Hepatocyte (in vitro differentiated cells): ENCODE measurements at places on chromosomes 6 and 20.

DNA sequence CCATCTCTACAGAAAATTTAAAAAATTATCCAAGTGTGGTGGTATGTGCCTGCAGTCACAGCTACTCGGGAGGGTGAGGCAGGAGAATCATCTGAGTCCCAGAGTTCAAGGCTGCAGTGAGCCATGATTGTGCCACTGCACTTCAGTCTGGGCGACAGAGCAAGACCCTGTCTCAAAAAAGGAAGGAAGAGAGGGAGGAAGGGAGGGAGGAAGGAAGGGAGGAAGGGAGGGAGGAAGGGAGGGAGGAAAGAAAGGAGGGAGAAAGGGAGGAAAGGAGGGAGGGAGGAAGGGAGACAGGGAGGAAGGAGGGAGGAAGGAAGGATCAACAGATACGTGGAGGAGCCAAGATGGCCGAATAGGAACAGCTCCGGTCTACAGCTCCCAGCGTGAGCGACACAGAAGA lies 90.1 kb downstream of the ZNF217 start:
- no peak for DNase-seq

- DNase-seq, result no peak
These were observed 54.8 kb upstream of the MAP7 start for GRCh38 chr6:136604928-136605510.

GRCh38 chr6:20433929-20434328 lies 32.2 kb downstream of the E2F3 start:
- no peak for DNase-seq

- DNase-seq, result peak; percentile 90
These were observed 309.3 kb downstream of the PRL start for GRCh38 chr6:21987501-21987957.

DNA sequence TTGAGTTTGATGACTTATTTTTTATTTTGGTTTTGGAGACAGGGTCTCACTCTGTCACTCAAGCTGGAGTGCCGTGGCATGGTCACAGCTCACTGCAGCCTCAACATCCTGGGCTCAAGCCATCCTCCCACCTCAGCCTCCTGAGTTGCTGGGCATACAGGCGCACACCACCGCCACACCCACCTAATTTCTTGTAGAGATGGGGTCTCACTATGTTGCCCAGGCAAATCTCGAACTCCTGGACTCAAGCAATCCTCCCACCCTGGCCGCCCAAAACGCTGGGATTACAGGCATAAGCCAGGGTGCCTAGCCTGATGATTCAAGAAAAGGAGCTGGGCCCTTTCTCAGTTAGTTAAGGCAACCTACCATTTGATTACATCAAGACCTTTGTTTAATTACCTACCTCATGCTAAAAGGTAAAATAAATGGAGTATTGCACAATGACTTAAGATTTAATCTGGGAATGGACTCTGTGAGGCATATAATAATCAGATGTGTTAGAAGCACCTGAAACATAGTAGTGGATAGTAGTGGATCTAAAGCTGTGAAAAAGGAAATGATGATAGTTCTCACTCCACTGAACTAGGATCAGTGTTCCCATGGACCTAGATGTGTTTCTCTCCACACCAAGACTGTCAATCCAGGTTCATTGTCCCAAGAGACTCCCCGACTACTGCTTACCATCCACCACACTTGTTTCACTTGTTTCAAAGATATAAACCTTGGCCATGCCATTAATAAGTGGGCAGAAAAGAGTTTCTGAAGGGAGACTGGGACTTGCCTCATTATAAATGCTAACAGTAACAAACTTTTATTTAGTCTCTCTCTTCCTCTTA lies 2.1 kb downstream of the TNFRSF21 start:
- DNase-seq, result no peak

DNA sequence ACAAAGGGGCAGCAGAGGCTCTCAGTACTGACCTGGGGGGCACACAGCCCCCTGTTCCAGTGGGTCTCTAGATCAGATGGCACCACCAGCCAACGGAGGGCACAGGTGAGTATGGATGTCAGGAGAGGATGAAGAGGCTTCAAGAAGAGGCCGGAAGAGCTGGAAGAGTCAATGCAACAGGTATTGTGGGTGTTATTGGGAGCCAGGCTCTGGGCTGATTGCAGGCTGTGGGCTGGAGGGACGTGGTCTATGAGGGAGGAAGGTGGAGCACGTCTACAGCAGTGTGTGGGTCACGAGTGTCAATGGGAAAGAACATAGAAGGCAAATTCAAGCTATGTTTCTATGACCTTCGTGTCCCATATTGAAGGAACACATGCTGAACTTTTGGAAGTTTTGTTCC lies 18.8 kb upstream of the TAGAP start:
- no peak for DNase-seq

DNA sequence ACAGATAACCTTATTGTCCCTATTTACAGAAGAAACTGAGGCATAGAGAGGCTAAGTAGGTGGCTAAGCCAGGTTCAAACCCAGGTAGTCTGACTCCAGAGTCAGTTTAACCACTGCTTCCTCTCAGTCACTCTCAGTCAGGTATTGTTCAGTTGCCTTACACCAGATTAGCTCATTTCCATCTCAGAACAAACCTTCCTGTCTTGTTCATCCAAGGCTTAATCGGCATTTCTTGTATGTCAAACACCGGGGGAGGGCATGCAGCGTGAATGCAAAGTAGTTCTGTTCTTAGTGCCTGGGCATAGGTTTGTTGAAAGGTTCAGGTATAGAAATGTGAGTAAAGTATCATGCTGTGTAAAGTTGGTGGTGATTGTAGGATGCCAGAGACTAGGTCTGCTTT lies 51.7 kb downstream of the CTNNBL1 start:
- DNase-seq, result no peak

DNA sequence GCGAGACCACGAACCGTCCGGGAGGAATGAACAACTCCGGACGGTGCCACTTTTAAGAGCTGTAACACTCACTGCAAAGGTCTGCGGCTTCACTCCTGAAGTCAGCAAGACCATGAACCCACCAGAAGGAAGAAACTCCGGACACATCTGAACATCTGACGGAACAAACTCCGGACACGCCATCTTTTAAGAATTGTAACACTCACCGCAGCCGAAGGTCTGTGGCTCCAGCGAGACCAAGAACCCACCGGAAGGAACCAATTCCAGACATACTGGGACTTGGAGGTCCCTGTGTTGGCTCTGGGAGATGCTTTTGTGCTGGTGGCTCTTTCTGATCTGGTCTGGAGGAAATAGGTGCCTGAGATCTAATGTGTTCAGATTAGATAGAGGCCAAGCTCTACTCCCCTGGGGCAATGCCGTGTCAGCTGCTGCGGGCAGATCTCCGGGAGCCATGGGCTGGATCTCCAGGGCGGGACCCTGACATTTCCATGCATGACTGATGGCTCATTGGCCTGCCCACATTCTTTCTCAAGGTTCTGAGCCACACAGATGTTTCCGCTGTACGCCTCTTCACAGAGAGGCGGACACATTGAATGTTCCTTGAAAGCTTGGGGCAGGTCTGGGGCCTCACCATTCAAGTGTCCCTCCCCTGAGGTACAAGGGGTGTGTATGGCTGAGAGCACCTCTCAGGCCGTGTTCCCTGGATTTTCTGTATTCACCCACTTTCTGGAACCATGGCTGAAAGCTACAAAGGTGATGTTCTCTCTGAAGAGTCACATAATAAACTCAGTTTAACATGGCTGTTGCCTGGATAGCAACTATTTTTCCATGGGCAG lies 29.3 kb downstream of the GMPR start:
- DNase-seq, result no peak

GRCh38 chr6:115583290-115583689 lies 477.4 kb downstream of the FRK start:
- no peak for DNase-seq

DNA sequence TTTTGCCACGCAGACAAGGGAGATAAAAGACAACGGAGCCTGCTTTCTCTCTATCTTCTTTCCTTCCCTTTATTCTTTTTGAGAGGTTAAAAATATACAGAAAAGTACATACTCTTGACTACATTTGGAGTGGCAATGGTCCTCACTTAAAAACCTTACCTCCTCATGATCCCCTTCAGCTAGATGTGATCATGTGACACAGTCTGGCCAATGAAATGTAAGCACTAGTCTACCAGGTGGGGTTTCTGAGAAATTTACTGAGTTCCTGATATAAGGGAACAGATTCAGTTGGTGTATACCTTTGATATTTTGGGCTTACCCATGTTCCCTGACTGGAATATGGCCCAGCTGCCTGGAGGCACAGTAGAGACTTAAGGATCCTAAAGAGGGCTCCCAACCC lies 165.5 kb upstream of the BEND3 start:
- DNase-seq, result no peak

DNA sequence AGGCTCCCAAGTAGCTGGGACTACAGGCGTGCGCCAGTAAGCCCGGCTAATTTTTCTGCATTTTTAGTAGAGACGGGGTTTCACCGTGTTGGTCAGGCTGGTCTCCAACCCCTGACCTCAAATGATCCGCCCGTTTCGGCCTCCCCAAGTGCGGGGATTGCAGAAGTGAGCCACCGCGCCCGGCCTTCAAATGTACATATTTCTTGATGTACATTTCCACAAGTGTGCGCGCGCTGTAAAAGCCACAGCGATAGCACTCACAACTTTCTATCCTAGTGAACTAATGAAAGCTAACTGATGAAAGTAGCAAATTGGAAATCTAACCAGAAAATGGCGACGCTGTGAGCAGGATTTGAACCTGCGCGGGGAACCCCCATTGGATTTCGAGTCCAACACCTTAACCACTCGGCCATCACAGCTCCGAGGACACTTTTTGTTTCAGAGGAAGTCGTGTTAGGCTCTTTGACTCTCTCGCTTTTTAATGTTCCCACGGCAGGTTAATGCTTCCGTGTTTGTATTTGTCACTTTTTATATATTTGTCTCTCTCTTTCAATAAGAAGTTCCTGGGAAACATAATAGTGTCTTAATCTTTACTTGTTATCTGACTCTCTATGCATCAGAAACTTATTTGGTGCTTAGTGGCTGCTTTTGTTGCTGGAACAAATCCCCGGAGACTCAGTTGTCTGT lies 199.4 kb upstream of the ZNF184 start:
- peak; percentile 83 for DNase-seq

- peak; percentile 70 for DNase-seq
These were observed 26.2 kb upstream of the GATA5 start for GRCh38 chr20:62501801-62502495.

GRCh38 chr20:53606364-53606985 lies 12.8 kb upstream of the ZNF217 start:
- no peak for DNase-seq

- peak; percentile 62 for DNase-seq
These were observed 80.9 kb downstream of the HAO1 start for GRCh38 chr20:7859356-7859802.

DNA sequence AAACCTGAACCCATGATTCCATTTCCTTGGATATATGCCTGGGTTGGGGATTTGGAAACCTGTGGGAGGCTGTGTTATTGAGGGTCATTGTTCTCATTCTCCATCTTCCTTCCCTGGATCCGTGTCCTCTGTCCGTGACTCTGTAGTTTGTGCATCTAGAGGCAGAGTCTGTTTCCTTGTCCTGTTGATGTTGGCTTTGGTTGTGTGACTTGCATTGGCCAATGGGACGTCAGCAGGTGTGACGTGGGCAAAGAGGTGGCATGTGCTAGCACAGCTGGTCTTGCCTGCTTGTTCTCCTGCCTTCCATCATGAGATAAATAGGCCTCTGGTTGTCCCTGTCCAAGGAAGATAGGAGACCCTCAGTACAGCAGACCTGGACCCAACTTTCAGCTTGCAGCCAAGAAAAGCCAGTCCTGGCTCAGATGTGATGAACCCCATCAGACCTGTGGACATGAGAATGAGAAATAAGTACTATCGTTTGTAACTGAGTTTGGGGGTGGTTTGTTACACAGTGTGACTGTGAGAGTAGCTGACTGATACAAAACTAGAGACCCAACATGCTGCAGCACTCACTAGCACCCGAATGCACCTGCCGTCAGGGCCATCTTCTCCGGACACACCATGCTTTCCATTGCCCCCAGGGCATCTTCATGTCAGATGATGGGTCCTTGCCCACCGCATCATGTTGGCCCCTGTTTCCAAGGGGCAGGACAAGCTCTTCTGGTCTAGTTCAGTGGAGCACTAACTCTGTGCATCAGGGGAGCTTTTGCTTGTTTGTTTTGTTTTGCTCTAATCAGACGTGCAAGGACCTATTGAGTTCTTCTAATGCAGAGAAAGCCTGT lies 195.3 kb upstream of the SULF2 start:
- DNase-seq, result no peak

- DNase-seq, result no peak
These were observed 72.1 kb downstream of the GFRAL start for GRCh38 chr6:55399351-55399750.

- no peak for DNase-seq
These were observed 159.8 kb upstream of the HCRTR2 start for GRCh38 chr6:55014321-55015088.

GRCh38 chr6:168293636-168294530 lies 25.7 kb downstream of the DACT2 start:
- DNase-seq, result no peak

- DNase-seq, result no peak
These were observed 40.3 kb upstream of the IL20RA start for GRCh38 chr6:137084865-137085617.

- peak; percentile 46 for DNase-seq
These were observed 34.0 kb downstream of the NUDT3 start for GRCh38 chr6:34358389-34358905.

GRCh38 chr20:34427331-34427730 lies 64.3 kb downstream of the ITCH start:
- no peak for DNase-seq

- no peak for DNase-seq
These were observed 19.6 kb upstream of the DSE start for GRCh38 chr6:116351101-116351500.

DNA sequence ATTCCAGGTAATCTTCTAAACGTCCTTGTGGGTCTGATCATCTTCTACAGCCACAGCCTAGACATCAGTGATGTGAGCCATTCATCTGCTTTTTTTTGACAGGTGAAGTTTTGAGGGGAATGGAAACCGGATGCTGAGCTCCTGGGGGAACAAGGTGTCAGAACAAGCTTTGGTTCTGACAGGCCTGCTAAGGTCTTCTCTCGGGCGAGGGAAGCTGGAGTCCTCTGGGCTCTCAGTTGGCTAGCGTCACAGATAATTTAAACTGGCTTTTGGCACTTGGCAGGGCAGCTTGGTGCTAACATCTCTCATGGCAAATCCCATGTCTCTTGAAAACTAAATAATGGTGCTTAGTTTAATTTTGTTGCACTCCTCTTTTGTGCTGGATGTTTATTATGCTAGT lies 8.4 kb upstream of the AIG1 start:
- no peak for DNase-seq

GRCh38 chr20:62311832-62312661 lies 9.2 kb downstream of the ADRM1 start:
- no peak for DNase-seq
